ENCODE measurements at places on chromosomes 6 and 20.

GRCh38 chr20:36304786-36305495, 1.2 kb upstream of the DLGAP4 start:
- no peak for DNase-seq

DNA sequence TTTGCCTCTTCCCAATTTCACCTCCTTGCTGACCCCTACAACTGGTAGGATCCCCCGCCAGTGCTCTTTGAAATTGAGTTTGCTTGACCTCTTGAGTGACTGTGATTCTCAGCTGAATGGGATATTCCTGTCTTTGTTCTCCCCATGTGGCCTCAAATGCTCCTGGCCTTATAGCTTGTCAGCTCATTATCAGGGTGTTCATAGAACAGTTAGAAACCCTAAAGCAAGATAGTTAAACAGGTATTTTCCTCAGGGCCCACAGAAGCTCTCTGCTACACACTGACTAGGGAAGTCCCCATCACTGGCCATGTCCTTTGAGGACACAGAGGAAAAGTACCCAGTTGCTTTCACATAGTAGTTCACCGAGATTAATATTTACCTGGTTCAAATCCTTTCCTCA, 211.5 kb upstream of the DTNBP1 start:
- DNase-seq: no peak

DNA sequence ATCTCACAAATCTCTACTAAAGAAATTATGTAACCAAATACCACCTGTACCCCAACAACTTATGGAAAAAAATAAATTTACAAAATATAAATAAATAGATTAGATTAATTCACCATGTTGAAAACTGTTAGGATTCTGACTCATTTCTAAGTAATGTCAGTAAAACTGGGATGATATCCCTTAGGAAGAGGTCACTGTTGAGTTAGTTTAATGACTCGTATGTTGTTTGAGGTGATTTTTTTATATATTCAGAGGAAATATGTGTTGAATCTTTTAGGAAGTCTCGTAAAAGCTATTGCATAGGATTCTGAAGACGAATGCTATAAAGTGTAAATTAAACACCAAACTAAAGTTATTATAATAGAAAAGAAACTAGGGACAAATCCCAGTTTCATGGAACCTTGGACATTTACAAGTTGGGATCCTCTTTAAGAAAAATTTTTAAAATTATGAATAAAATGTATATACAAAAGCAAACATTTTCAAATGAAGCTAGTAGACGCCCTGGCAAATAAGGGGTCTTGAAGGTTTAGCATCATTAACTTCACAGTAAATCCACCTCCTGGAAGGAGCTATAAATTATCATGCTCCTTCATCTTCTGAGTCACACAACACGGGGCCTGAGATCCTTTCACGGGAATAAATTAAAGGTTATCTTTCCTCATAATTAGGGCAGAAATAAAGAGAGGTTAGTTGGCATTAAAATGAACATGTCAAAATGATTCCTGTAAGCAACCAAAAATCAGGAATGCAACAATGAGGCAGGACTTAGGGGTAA, 37.0 kb upstream of the POU3F2 start:
- DNase-seq: no peak

GRCh38 chr6:134609716-134610261, 291.9 kb upstream of the SGK1 start:
- DNase-seq: no peak

GRCh38 chr6:14796974-14797762, 448.7 kb upstream of the JARID2 start:
- DNase-seq: no peak

DNA sequence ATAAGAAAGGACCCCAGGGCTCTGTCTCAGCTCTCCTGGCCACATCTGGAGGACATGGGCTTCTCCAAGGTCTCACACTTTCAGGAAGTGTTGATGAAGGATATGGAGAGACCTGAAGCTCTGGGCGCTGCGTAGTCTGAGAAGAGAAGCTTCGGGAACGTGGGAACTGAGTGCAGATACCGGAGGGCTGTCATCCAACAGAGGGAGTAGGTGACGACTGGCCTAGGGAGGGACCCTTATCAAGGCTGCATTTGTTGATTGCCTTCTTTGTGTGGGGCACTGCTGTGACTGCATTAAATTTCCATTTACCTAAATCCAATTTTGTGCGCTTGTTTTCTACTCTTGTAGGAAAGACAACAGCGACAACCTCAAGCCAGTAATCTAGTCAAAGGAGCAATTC, 63.4 kb downstream of the PLG start:
- DNase-seq: no peak

GRCh38 chr20:32634041-32634805, 39.5 kb downstream of the C20orf203 start:
- DNase-seq: no peak

GRCh38 chr6:100255701-100256100, 209.0 kb downstream of the SIM1 start:
- no peak for DNase-seq

GRCh38 chr6:128605961-128606360, 85.6 kb upstream of the PTPRK start:
- no peak for DNase-seq

GRCh38 chr6:18016133-18016532, 28.7 kb upstream of the KIF13A start:
- no peak for DNase-seq

DNA sequence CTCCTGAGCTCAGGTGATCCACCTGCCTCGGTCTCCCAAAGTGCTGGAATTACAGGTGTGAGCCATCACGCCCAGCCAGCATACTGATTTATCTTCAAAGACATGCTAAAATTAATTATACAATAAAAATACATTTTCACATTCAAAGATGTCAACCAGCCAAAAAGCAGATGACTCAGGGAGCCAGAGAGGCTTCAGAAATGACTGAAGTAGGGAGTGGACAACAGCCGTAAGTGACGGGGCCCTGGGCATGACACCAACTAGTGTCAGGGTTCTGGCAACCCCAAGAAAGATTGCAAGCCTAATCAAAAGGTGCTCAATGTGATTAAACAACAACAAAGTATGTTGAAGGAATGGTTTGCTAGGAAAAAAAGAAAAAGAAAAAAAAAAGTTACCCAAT, 28.4 kb downstream of the GPLD1 start:
- DNase-seq: no peak

- DNase-seq: peak; percentile 24
Observed at GRCh38 chr20:4962241-4962855, 39.0 kb downstream of the SLC23A2 start.

DNA sequence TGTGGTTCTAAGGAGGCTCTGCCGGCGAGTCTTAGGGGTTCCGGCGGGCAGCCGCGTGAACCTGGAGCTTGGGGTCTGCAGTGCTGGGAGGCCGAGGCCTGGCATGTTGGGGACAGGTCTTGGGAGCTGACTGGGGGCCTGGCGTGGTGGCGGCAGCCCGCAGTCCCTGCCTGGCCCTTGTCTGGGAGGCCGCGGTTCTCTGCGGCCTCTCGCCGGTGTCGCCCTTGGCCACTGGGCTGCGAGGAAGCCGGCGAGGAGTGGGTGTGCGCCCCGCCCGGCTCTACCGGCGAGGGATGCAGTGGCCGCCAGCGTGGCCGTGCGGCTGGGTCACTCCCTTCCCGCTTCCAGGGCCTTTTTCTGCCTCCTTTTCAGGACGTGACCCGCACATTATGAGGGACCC, 36.3 kb downstream of the IGF2R start:
- DNase-seq: no peak

GRCh38 chr20:53828682-53829254, 235.1 kb upstream of the ZNF217 start:
- DNase-seq: no peak

DNA sequence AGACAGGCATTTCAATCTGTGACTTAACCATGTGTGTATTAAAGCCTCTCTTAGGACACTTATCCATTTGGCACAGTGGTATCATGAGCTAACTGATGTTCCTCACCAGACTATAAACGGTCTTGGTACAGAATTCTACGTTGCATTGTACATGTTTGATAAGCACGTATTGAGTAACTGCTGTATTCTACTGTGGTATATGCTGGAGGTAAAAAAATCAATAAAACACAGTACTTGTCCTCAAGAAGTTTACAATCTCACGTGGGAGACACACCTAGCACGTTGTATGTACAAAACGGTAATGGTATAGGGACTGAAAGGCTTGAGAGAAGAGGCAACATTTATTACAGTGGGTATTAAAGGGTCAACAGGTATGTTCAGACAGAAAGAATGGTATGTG, 33.2 kb upstream of the FAM83C start:
- no peak for DNase-seq

- DNase-seq: no peak
Observed at GRCh38 chr20:58709013-58709702, 16.6 kb downstream of the NPEPL1 start.

DNA sequence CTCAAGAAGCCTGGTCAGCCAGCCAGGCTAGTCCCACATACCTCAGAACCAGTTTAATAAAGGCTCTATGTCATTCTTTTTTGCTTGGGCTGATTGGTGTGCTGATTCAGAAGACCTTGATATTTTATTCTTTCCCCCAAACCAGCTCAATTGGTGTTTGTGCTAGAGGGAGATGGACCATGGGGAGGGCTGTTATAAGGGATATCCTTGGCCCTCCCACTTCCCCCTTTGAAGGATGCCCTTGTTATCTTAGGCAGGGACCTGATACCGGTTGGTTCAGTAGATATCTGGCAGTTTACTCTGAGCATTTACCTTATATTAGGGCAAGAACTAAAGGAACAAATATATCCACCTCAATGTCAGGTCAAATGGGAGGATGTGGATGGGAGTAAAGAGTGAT, 207.4 kb downstream of the LRFN2 start:
- DNase-seq: no peak

DNA sequence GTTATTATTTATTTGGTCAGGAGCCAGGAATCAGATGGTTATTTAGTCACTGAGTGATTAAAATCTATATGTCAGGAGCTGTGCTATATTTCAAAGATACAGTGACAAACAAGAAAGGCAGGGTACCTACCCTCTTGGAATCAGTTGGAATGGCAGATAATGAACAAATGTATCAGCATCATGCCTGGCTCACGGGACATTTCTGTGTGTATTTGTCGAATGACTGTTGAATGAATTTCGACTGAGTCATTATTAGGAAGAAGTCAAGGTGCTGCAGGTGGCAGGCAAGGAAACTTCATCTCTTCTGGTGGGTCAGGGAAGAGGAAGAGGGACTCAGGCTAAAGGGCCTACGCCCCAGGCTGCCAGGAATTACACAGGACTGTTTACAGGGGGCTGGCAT, 13.6 kb downstream of the PKIG start:
- DNase-seq: no peak

DNA sequence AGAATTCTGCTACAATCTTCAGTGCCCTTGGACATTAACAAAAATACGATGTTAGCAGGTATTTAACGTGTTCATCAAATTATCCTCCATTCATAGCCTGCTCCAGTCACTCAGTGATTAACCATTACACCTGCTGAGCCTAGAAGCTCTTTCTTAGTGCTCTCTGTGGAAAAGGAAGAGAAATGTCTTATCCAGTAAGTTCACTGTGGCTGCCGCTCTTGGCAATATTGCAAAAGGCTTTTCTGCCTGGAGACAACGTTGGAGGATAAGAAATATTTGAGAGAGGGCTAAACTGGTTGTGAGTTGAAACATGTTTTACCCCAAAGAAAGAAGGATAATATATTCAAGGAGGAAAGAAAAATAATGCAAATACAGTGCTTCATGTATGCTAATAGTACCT, 217.4 kb upstream of the HSF2 start:
- no peak for DNase-seq

DNA sequence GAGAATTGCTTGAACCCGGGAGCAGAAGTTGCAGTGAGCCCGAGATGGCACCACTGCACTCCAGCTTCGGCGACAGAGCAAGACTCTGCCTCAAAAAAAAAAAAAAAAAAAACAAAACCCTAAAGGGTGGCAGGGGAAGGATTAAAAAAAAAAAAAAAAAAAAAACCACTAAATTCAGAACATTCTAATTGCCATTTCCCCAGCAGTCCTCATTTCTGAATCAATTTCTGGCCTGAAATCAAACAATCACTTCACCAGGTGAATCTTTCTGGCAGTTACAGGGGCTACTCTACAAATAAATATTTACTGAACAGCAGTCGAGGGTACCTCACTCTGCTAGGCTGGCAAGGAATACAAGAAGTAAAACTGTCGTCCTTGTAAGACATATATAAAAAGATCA, 1.2 kb downstream of the UQCC1 start:
- no peak for DNase-seq

GRCh38 chr6:8175046-8175777, 72.9 kb upstream of the EEF1E1 start:
- DNase-seq: no peak

- DNase-seq: no peak
Observed at GRCh38 chr6:158168040-158168289, at the start of gene SERAC1. Gene SERAC1 (minus strand): TSS chr6:158168262. CDS start chr6:158158363, 9,899 bp downstream.

DNA sequence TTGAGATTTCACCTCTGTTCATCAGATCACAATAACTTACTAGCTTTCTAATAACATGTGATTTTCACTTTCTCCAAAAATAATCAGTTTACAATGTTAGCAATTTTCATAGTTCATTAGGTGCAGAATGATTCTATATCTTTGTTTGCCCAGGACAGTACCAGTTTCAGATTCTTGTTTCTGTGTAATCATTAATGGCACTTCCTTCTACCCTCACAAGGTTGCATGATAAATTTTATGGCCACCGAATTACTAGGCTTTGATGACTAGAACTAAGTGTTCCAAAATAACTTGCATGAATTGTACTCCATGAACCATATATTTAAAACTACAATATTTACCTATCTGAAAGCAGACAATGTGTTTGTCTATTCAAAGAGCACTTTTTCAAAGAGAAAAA, 442.3 kb downstream of the EPHA7 start:
- DNase-seq: no peak

GRCh38 chr6:122399348-122400120, at the start of gene HSF2:
Gene HSF2 (plus strand): TSS chr6:122399652. CDS start chr6:122399738, 86 bp downstream.
- peak; percentile 97 for DNase-seq

GRCh38 chr6:160791981-160792418, 90.0 kb downstream of the PLG start:
- DNase-seq: no peak

- no peak for DNase-seq
Observed at GRCh38 chr6:31202259-31203166, 32.0 kb upstream of the POU5F1 start.

- peak; percentile 7 for DNase-seq
Observed at GRCh38 chr20:51562332-51563173, 20.0 kb upstream of the NFATC2 start.

GRCh38 chr6:17281100-17281496, at the start of gene RBM24:
Gene RBM24 (plus strand): TSS chr6:17281361. CDS start chr6:17281582, 221 bp downstream.
- no peak for DNase-seq

- no peak for DNase-seq
Observed at GRCh38 chr6:37142050-37142614, 27.8 kb upstream of the PIM1 start.

GRCh38 chr6:28651161-28651560, 125.5 kb downstream of the GPX5 start:
- no peak for DNase-seq

DNA sequence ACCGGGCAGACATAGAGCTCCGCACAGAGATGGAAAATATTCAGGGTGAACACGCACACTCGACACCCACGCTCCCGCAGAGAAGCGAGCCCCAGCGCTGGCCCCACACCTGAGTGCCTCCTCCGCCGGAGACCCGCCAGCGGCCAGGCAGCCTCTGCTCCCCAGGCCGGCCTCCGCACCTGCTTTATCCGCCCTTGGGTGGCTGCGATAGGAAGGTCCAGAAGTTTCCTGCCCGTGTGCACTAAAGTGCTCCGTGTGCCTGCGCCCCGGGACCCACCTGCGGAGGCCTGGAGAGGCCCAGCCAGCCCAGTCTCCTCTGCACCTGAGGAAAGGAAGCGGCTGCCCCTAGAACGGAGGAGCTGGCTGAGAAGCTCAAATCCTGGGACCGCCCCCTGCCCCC, 10.8 kb upstream of the FOXC1 start:
- no peak for DNase-seq
